ENCODE measurements at places on chromosomes 6 and 20. TPM values are rescaled to one million over a fixed set of nuclear protein-coding genes. Genes with fewer than 3 reads are reported as not detected.
A peak's percentile ranks its signal among the peaks of the same experiment; 100 is the strongest.

DNA sequence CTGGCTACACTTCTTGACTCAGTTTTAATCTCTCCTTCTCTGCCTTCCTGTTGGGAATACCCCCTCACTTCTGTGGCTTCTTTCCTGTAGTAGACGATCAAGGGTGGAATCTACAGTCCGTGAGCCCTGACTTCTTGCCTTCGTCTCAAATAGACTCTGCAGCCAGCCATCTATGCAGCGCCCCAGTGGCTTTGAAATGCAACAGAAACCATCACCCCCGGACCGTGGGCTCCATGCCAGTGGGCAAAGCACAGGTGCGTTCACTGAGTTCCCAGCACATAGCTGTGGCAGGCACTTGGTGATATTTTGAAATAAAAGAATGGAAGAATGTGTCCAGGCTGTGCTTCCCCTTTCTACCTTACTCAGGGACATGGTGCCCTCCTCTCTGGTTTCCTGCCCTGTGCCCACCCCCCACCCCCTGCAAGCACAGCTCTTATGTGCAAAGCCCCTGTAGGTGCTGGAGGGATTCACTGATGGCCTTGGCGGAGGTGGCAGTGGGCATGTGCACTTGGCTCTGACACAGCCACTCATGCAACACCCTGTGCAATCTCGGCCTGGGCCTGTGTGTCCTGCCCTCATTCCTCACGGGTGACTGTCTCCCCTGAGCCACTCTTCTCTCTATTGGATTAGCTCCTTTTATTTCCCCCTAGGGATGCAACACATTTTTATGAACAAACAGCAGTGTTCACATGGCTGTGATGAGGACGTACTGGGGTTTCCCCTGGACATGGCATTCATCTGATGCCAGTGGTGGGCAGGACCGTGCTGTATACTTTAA is 5.5 kb upstream of the CDSN start:
- no peak for DNase-seq

GRCh38 chr6:143949535-143949934 is 58.5 kb downstream of the PLAGL1 start:
- no peak for DNase-seq

- peak; percentile 65 for DNase-seq
Observed at GRCh38 chr6:4316867-4317400, 181.6 kb upstream of the ECI2 start.

- DNase-seq: no peak
Observed at GRCh38 chr20:12928755-12929401, 79.9 kb upstream of the SPTLC3 start.

DNA sequence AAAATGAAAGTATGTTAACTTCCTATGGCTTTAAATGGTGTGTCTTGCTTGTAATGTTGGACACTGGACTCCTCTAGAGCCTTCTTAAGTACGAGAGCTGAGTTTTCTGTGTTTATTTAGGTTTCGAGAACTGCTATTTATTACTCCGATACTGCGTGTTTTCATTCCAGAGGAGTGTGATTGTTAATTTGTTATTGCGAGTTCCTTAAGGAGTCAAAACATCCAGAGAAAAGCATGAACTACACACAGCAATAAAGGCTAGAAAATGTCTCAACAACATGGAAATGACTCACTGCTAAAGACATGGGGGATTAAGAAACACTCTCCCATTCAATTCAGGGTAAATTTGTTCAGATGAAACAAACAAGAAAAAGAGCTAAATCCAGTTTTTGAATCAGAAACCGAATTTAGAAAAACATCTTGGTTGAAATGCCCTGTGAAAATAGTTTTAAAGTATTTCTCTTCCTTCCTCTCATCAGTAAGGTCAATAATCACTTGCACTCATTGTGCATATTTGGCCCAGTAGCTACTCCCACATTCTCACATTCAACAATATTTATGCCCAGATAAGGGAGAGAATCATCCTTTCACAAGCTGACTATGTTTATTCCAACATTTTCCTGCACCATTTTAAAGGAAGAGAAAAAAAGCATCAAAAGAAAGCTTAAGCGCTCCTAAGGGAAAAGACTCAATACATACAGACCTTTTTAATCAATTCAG is 36.0 kb downstream of the ATXN1 start:
- peak; percentile 34 for DNase-seq

DNA sequence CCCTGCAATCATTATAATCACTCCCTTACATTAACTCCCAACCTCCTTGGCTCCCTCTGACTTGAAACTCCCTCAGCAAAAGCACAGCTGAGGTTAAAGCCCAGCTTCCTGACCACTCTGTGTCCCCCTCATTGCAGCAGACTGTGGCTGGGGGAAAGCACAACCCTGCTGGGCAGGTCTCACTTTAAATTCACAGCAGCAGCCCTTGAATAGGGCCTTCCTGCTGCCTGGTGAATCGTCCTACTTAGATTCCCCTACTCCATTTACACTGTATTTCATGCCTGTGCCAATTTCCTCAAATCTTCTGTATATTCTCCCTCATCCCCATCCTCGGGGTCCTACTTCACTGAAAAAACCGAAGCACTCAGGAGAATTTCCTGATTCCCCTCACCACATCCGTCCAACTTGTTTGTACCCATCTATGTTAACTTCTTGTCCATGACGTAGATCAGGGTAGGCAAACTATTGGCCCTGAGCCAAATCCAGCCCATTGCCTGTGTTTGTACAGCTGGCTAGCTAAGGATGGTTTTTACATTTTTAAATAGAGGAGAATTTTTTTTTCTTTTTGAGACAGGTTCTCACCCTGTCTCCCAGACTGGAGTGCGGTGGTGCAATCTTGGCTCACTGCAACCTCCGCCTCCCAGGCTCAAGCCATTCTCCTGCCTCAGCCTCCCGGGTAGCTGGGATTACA is 31.5 kb upstream of the GCM1 start:
- DNase-seq: no peak

GRCh38 chr20:44203161-44203560 is 7.4 kb downstream of the OSER1 start:
- peak; percentile 29 for DNase-seq

DNA sequence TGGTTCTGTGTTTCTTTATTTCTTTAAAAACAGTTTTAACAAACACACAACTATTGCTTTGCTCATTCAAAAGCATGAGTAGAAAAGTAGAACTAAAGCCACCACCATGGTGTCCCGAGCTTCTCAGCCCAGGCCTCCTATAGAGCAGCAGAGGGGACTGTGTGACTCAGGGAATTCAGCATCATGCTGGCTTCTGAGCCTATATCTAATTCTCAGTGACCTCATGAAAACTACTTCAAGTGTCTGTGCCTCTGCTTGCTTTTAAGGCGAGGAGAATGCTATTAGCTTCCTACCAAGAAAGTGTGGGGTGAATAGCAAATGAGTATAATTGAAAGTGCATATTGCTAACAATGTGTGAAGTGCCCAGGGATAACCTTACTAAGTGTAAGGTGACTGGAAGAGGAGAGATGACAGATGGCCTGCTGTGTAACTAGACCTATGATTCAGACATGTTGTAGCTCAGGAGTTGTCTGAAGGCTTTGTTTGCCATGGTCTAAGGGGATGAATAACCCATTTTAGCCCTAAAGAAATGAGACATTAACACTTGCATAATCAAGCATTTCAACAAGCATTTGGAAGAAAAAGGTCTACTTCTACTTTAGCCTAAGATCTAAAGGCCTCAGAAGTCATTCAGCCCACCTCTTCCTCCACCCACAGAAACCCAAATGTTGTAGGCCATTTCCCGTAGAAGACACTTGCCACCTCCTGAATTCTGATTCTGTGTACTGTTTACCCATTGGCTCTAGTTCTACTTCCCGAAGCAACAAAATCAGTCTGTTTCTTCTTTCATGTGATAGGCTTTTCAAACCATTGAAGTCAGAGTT is 121.5 kb upstream of the ARG1 start:
- DNase-seq: no peak

DNA sequence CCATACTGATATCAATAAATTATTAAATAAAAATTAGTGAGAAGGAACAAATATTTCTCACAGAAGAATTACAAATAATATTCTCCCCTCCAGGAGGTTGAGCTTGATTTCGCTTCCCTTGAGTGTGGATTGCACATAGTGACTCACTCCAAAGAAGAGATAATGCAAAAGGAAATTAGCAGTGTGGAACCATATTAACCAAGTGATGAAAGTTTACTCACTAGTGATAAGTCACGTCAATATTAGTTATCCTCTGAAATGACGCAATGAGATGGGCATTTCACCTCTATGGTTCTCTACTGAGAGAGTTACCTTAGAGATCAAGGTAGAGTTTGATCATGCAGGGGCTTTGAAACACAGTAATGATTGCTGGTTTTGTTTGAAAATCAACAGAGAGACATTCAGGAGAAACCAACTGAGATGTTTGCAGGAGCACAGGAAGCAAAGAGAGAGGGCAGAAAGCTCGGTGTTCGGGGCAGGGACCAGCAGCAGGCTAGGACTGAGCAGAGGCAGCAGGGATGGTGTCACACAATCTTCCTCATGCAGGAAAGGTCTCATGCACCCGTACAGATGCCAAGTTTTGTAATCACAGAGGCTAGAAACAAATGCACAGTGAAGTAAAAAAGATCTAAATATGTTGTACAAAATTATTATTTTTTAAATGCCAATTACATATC is 634.5 kb downstream of the QKI start:
- DNase-seq: no peak

- DNase-seq: peak; percentile 66
Observed at GRCh38 chr6:149026530-149026942, 279.7 kb downstream of the UST start.

DNA sequence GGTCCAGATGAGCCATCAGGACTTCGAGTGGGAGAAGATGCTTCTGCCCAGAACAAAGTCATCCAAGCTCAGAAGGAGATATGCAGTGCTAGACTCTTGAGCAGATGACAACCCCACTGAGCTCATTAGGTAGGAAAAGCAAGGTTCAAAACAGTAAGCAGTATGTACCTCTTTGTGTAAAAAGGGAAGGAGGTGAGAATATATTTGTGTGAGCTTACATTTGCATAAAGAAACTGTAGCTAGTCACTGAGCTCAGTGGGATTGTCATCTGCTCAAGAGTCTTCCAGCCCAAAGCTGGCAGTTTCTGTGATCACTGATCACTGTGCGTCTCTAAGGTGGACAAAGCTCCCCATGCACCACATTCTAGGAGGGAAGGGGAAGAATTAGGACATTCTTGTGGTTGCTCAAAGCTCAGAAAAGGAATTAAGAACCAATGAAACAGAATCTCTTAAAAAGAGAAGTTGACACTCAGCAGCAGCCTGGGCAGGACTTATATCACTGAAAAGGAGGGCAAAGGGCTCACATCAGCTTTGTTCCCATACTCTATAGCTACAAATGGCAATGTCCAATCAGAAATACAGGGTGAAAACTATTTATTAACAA is 90.0 kb upstream of the MAFB start:
- DNase-seq: no peak

- no peak for DNase-seq
Observed at GRCh38 chr20:3168079-3168828, 5.1 kb downstream of the LZTS3 start.

DNA sequence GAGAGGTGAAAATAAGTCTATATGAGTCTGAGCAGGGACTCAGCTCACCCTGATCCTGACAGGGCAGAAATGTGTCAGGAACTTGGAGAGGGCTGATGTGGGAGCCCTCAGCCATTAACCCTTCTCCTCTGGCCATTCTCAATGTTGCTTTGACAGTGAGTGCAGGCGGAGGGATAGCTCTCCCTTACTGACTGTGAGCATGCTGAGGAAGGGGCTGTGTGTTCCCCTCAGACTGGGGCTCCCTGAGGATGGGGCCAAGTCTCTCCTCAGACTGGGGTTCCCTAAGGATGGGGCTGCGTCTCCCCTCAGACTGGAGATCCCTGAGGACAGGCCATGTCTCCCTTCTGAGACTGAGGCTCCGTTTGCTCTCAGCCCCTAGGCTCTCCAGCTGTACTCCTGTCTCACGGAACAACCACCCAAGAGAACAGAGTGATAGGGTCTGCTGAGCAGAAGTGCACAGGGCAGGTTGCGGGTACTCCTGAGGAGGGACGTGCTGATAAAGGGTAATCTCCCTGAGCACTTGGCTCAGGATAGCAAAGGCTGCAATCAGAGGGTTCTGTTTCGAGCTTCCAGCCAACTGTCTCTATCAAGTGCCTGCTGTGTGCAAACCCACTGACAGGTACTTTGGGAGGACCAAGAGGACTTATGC is 141.0 kb downstream of the MRPL14 start:
- no peak for DNase-seq

DNA sequence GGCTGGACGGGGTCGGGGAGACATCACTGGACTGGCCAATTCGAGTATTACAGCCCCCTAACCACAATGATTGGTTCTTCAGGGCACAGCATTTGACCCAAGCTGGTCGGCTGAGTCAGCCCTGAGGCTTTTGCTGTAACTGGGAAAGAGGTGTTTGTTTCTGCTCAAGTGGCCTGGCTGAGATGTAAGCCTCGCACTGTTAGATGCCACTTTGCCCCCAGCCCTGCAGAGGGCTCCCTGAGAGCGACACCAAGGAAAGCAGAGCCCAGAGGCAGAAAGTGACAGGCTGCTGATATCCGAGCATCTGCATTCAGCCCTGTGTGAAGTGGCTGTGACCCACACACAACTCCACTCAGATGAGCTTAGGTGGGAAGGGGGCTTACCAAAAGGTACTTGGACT is 19.4 kb downstream of the ERGIC3 start:
- DNase-seq: peak; percentile 65

GRCh38 chr6:3560211-3560610 is 103.4 kb upstream of the SLC22A23 start:
- no peak for DNase-seq

The RHAG gene
- total RNA-seq: not detected

The GINS1 gene
- 14.8 TPM for total RNA-seq

The NMBR gene
- total RNA-seq: not detected

Measured in SK-MEL-5 (cell line).